ENCODE measurements at places on chromosomes 2 and 18. TPM values are rescaled to one million over a fixed set of nuclear protein-coding genes. Genes with fewer than 3 reads are reported as not detected.

Gene CPS1
- 15.4 TPM for total RNA-seq

Gene CHAC2
- 4.0 TPM for total RNA-seq

Gene ABCB11
- not detected for total RNA-seq

Gene GRB14
- total RNA-seq, result 0.37 TPM

Gene LIMS3
- 0.20 TPM for total RNA-seq

Gene ELOA2
- not detected for total RNA-seq

Gene KIF5C
- 0.20 TPM for total RNA-seq

Gene KIDINS220
- total RNA-seq, result 66.5 TPM
